ENCODE measurements at places on chromosomes 7 and 10.

DNA sequence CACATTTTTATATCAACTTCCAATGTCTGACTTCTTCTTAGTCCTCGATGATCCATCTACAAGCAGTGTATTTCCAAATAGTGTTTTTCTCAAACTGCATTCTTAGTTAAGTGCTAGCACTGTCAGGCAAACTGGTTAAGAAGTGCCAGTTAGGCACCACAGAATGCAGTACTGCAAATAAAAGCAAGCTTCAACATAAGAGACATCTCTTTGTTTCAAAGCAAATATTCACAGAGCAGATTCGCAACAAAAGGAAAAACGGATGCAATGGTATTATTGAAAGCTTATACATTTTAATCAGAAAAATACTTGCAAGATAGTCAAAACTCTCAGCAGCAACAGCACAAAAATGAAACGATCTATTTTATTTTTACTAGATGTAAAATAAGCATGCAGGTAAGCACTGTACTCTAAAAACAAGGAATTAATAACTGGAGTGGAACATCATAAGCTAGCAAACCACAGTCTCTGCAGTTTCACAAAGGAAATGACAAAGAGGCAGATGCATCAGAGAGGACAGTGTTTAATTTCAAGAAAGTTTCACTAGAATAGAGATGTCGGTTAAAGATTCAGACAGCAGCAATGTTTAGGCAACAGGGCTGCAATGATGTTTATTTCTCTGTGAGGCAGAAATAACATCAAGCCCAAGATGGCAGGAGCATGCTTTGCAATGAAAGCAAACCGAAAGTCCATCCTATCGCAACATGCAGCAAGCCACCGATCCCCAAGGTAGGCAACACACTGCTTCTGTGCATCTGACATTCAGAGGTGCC, 82.0 kb downstream of the FGFR2 start:
- DNase-seq = no peak

DNA sequence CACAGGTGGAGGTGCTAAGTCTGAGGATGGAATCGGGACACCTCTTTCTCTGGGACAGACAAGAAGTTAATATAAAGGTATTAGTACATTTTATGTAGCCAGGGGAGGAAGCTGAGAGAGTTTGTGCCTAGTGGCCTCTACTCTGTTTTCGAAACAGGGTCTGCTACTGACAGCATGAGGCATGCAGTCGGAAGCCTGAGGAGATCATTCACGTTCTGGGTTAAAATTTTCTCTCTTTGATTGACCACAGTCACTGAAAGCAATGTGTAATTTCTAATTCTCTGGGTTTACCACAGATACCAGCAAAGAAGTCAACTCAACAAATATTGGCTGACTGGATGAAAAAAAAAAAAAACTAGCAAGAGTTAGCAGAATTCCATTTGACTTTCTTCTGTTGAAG, 53.3 kb upstream of the KCTD7 start:
- no peak for DNase-seq

GRCh38 chr7:94142281-94142680, 138.1 kb upstream of the BET1 start:
- DNase-seq = no peak

DNA sequence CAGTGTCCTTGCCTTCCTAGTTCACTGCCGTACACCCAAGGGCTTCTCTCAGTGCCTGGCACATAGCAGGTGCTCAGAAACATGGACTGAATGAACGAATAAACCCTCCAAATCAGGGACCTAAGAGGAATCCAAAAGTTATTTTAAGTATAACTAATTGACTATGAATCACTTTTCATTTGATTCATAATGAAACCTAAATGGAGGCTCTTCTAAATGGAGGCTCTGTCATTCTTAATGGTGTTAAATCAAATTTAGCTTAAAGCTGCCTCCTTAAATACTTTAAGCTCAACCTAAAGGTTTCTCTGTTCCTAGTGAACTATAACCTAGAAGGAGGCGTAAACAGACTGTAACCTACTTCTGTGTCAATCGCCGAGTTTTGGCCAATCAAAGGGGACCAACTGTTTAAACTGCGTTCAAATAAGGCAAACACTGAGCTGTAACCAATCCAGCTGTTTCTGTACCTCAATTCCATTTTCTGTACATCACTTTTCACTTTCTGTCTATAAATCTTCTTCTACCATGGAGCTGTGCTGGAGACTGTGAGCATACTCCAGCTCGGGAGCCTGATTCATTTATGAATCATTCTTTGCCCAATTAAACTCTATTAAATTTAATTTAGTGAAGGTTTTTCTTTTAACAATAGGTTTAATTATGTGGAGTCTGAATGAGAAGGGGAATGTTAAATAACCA, 11.0 kb downstream of the PYROXD2 start:
- DNase-seq = peak; percentile 11

GRCh38 chr10:61313460-61313859, 139.7 kb downstream of the TMEM26 start:
- no peak for DNase-seq

DNA sequence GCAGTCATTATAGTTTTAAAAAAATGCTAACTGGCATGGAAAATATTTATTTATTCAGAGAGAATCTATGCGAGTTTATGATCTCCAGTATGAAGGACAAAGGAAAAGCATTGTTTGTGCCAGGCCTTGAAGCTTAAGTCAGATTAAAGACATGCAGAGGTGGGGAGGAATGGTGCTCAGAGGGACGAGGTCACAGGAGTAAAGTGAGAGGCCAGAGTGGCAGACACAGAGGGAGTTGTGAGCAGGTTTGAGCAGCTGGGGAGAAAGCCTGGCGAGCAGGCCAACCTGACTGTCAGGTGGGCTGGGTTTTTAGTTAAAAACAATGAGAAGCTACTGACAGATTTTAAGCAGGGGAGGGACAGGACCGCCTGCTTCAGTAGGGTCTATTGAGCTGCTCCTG, 6.8 kb upstream of the CCNY start:
- DNase-seq = no peak

GRCh38 chr10:77907462-77907861, 19.1 kb downstream of the DLG5 start:
- no peak for DNase-seq

GRCh38 chr7:48741545-48741944, 182.8 kb upstream of the CDC14C start:
- no peak for DNase-seq

GRCh38 chr10:83886871-83887270, 252.4 kb upstream of the GHITM start:
- no peak for DNase-seq

DNA sequence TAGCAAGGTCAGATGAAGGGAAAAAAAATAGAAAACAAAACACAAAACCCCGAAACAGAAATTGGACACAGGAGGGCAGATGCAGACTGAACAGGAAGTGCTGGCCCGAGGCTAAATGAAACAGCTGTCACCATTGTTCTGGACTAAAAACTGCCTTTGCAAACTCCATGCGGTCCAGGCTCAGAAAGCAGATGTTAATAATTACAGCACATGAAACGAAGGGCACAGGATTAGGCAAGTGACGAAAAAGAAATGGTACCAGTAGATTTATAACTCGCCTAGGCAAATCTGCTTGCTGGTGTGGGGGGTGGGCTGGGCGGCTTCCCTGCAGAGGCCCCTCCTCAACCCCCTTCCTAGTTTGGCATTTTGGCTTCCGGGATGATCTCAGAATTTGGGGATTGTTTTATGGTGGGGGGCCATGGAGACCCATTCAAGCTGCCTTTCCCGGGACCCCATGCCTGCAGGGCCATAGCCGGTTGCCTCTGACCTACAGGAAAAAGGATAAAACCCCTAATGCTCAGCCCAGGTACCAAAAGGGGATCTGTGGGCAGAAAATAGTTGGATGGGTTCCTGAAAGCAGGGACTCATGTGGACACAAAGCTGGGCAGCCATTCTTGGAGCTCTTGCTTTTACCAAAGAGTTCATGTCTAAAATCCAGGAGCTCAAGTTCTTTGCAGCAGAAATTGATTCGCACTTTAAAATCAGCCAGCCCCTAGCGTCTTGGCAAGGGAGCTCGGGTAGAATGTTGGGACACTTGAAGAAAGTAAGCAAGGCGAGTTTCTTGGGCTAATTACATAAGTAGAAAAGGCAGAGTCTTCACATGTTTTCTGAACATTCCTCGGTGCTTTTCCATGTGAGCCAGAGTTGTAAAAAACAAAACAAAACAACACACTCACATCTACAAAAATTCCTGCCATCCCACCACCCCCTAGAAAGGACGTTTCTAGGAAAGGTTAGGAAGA, 39.0 kb upstream of the EMX2 start:
- peak; percentile 9 for DNase-seq

GRCh38 chr10:131571865-131572264, 260.3 kb upstream of the TCERG1L start:
- no peak for DNase-seq

DNA sequence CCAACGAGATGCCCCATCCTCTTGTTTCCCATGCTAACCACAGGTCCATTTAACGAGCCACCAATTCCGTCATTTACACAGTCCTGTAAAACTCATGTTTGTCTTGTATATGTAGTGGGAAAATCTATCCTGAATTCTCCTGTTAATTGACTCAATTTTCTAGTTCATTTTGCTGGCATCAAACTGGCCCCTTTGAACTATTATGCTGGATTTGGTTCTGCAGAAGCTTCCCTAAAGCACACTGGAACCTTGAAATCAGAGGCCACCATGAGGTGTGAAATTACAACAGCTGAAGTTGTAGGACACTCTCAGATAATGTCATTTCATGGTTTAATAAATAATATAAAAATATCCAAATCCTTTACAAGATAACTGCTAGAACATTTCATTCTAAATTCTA, 129.8 kb upstream of the AKR1E2 start:
- no peak for DNase-seq

DNA sequence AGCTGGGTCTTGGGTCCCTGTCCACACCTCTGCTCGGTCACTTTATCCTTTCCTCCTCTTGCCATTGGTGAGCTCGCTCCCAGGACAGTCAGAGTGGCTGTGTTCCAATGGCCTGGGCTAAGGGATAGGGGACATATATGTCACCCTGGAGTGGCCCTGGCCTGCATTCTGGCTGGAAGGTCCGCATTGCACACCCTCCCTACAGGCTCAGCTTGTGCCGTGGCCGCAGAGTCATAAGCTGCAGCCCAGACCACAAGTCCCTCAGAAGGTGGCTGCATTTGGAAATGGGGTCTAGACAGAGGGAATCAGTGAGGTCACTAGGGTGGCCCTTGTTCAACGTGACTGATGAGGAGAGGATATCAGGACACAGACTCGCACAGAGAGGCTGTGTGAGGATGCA, 363.8 kb upstream of the SHH start:
- no peak for DNase-seq

- peak; percentile 54 for DNase-seq
Observed at GRCh38 chr7:12638851-12639456, 48.5 kb upstream of the ARL4A start.

DNA sequence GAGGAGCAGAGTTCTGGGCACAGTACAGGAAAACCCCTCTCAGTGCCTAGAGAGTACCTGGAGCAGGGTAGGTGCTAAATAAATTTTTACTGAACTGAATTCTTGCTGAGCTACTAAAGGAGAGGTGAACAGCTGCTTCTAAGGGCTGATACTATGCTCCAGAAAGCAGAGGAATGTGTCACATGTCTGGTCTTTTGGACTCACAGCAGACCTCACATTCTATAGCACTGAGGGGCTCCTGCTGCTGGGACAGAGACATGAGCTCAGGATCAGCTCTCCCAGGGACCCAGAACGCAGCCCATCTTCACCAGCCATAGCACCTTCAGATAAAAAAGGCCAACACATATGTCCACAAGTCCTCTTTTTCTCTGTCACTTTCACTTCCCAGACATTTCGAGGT, 133.0 kb upstream of the KLF14 start:
- no peak for DNase-seq
